Right atrium auricular region (tissue), 2 donors: ENCODE measurements at places on chromosomes 12 and 14. TPM values are rescaled to one million over a fixed set of nuclear protein-coding genes. Genes with fewer than 3 reads are reported as not detected.

AQP5 gene
- 2.1 TPM for total RNA-seq

DNA sequence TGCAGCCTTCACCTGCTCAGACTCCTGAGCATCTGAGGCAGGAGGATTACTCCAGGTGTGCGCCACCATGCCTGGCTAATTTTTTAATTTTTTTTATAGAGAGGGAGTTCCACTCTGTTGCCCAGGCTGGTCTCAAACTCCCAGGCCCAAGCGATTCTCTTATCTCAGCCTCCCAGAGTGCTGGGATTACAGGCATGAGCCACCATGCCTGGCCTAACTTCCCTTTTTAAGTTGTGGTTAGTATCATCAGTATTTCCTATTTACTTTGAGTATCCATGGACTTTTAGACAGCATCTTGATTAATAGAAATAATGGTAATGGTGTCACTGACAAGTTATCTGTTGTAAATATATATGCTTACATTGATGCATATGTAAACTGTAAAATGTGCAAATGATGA, 116.9 kb downstream of the FGD4 start:
- no peaks in the 10 kb centered on the region for H3K36me3 ChIP-seq
- no peak for DNase-seq
- H3K4me3 ChIP-seq: no peak overlapping the region
- H3K4me1 ChIP-seq: peaks cover 13% of the 10 kb centered on the region
- no peaks in the 10 kb centered on the region for H3K27me3 ChIP-seq

DNA sequence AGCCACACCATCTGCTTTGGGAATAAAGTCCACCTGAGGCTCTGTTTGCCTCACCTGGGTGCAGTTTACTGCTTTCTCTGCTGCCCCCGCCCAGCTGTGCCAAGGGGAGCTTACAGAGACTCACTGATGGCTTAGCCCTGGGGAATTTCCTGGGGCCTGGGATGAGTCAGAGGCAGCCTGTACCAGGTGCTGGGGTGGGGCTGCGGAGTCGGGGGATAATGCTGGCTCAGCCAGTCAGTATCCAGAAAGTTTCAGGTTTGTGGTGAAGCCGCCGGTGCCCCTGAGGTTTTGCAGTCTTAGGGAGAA, 22.3 kb downstream of the PLEKHG3 start:
- H3K27ac ChIP-seq: peak overlapping the region; percentile 15
- peaks cover 36% of the 10 kb centered on the region for H3K36me3 ChIP-seq
- no peak for DNase-seq
- H3K27me3 ChIP-seq: no peaks in the 10 kb centered on the region
- H3K4me3 ChIP-seq: no peak overlapping the region

DNA sequence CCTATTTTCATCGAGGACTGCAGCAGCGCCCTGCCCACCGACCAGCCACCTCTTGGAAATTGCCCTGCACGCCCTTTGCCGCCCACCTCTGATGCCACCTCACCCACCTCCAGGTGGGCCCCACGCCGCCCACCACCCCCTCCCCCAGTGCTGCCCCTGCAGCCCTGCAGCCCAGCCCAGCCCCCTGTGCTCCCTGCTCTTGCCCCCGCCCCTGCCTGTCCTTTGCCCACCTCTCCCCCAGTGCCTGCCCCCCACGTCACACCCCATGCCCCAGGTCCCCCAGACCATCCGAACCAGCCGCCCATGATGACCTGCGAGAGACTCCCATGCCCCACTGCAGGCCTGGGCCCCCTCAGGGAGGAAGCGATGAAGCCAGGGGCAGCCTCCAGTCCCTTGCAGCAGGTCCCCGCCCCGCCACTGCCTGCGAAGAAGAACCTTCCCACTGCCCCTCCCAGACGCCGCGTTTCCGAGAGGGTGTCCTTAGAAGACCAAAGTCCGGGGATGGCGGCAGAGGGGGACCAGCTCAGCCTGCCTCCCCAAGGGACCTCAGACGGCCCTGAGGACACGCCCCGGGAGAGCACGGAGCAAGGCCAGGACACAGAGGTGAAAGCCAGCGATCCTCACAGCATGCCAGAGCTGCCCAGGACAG, 96.5 kb downstream of the LGMN start:
- no peaks in the 10 kb centered on the region for H3K27me3 ChIP-seq
- peak overlapping the region; percentile 3 for H3K4me3 ChIP-seq
- DNase-seq: no peak
- peaks cover 3% of the 10 kb centered on the region for H3K4me1 ChIP-seq
- H3K36me3 ChIP-seq: peaks cover 14% of the 10 kb centered on the region

- H3K27ac ChIP-seq: no peak overlapping the region
- H3K36me3 ChIP-seq: no peaks in the 10 kb centered on the region
- no peaks in the 10 kb centered on the region for H3K4me1 ChIP-seq
- H3K4me3 ChIP-seq: no peak overlapping the region
- H3K27me3 ChIP-seq: no peaks in the 10 kb centered on the region
Measured at GRCh38 chr14:37241198-37241597, 43.5 kb downstream of the MIPOL1 start.

- no peaks in the 10 kb centered on the region for H3K36me3 ChIP-seq
- no peak overlapping the region for H3K4me3 ChIP-seq
- no peaks in the 10 kb centered on the region for H3K27me3 ChIP-seq
- no peak for DNase-seq
Measured at GRCh38 chr12:64255249-64255648, 33.2 kb upstream of the KICS2 start.

DNA sequence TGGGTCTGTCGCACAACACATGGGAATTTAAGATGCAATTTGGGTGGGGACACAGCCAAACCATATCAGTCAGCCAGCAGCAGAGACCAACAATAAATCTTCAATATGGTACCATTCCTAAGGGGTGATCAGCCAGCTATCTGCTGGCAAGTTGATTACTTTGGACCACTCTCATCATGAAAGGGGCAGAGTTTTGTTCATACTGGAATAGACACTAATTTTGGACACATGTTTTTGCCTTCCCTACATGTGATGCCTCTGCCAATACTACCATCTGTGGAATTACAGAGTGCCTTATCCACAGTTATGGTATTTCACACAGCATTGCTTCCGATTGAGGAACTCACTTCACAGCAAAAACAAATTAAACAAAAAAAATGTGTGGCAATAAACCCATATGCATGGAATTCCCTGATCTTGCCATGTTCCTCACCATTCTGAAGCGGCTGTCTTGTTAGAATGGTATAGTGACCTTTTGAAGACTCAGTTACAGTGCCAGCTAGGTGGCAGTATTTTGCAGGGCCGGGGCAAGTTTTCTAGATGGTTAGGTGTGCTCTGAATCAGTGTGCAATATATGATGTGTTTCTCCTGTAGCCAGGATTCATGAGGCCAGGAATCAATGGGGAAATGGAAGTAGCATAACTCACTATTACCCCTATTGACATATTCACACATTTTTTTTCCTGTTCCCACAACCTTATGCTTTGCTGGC, 179.0 kb upstream of the IGF1 start:
- H3K27ac ChIP-seq: no peak overlapping the region
- DNase-seq: no peak
- no peaks in the 10 kb centered on the region for H3K27me3 ChIP-seq
- H3K36me3 ChIP-seq: no peaks in the 10 kb centered on the region

GUCY2C gene
- not detected for total RNA-seq

GRCh38 chr12:65754744-65755595, 69.3 kb upstream of the HMGA2 start:
- H3K27ac ChIP-seq: no peak overlapping the region
- DNase-seq: no peak
- H3K27me3 ChIP-seq: no peaks in the 10 kb centered on the region
- no peaks in the 10 kb centered on the region for H3K36me3 ChIP-seq
- H3K4me3 ChIP-seq: no peak overlapping the region

ASB2 gene
- total RNA-seq: 187 TPM

RAD51AP1 gene
- total RNA-seq: 1.3 TPM

DNA sequence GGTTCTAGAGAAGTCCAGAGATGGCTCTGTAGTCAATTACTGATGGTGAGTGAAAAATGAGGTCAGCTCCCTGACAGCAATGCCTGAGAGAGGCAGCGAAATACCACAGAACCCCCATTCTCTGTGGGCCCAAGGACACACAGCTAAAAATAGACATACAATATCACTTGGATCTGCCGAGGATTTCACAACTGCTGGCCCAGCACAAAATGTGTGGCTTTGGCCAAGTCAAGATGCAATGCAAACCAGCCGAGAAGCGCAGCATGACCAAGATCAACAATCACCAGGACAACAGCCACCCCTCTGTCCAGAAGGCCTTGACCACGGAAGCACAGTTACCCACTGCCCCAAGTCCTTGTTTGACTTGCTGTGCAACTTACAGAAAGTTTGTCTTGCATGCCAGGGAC, 52.2 kb downstream of the CKAP4 start:
- peak; percentile 79 for DNase-seq
- no peaks in the 10 kb centered on the region for H3K36me3 ChIP-seq
- no peak overlapping the region for H3K27ac ChIP-seq
- H3K4me1 ChIP-seq: no peaks in the 10 kb centered on the region
- H3K27me3 ChIP-seq: no peaks in the 10 kb centered on the region
- H3K4me3 ChIP-seq: no peak overlapping the region

ZBTB25 gene
- total RNA-seq: 5.0 TPM

DNA sequence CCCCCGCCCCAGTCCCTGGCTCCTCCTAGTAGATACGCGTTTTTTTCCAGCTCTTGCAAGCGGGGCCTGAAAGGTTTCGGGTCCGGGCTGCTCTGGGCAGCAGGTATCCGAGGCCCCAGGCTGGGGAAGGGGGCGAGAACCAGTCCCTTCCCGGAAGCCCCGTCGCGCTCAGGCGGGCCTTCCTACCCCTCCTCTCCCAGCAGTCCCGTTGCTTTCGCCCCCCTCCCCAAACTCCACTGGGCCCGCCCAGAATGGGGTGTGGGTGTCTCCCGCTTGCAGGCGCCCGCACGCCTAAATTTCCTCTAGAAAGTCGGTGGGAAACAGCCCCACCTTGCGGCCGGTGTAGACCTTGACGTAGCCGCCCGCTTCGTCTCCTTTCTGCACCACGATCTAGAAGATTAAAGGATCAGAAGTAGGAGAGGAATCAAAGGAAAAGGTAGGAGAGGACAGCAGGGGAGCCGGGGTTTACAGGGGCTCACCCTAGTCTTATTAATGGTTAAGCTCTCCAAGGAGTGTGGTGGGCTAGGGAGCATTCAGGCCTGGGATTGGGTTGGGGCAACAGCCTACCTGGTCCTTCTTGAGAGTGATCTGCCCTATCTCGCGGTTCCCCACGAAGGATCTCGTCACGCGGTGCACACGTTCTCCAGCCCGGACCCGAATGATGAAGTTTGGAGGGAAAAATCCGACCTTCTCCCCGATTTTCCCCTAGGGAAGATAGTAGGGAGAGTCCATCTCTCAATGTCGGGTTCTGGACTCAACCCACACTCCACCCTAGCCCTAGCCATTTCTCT, 7.3 kb downstream of the STAC3 start:
- peaks cover 53% of the 10 kb centered on the region for H3K4me1 ChIP-seq
- DNase-seq: peak; percentile 83
- H3K27ac ChIP-seq: no peak overlapping the region
- H3K36me3 ChIP-seq: no peaks in the 10 kb centered on the region
- peaks cover 20% of the 10 kb centered on the region for H3K27me3 ChIP-seq

DNA sequence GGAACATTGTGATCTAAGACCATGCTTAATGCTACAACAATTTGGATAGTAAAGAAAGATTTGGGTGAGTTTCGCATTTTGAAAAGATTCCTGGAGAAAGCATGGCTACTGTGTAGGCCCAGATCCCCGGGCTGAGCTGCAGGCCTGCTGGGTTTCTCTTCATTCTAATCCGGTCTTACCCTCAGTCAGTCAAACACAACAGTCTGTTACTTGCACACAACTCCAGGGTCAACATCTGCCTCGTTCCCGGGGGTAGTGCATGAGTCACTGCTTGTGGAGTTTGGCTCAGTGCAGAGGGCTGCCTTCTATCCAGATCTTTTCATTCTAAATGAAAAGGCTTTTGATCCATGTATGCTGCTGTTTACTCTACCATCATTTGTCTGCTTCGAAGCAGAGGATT, 60.4 kb upstream of the SEL1L start:
- no peaks in the 10 kb centered on the region for H3K36me3 ChIP-seq
- no peaks in the 10 kb centered on the region for H3K27me3 ChIP-seq
- no peak overlapping the region for H3K4me3 ChIP-seq

DNA sequence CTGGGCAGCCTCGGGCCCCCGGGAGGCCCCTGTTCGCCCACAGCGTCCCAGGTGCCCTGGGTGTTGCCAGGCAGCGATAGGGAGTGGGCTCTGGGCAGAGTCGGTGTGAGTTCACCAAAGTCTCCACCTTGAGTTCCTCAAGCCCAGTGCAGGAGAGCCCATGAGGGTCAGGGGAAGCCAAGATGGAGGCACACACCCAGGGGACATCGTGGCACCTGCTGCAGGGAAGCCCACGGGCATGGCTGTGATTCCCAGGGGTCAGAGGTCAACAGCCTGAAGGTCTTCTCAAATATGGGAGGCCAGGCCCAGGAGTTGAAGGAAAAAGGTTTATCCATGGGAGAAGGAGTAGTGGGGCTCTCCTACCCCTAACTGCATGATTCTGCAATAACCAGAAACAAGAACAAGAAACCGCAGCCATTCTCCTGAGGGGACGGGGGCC, 148.8 kb downstream of the ADGRD1 start:
- H3K36me3 ChIP-seq: peaks cover 28% of the 10 kb centered on the region
- no peak overlapping the region for H3K27ac ChIP-seq
- no peak overlapping the region for H3K4me3 ChIP-seq
- H3K27me3 ChIP-seq: no peaks in the 10 kb centered on the region

- H3K27ac ChIP-seq: no peak overlapping the region
- H3K36me3 ChIP-seq: no peaks in the 10 kb centered on the region
- no peaks in the 10 kb centered on the region for H3K27me3 ChIP-seq
- H3K4me3 ChIP-seq: no peak overlapping the region
Measured at GRCh38 chr12:25852792-25853191, 105.7 kb upstream of the RASSF8 start.

DNA sequence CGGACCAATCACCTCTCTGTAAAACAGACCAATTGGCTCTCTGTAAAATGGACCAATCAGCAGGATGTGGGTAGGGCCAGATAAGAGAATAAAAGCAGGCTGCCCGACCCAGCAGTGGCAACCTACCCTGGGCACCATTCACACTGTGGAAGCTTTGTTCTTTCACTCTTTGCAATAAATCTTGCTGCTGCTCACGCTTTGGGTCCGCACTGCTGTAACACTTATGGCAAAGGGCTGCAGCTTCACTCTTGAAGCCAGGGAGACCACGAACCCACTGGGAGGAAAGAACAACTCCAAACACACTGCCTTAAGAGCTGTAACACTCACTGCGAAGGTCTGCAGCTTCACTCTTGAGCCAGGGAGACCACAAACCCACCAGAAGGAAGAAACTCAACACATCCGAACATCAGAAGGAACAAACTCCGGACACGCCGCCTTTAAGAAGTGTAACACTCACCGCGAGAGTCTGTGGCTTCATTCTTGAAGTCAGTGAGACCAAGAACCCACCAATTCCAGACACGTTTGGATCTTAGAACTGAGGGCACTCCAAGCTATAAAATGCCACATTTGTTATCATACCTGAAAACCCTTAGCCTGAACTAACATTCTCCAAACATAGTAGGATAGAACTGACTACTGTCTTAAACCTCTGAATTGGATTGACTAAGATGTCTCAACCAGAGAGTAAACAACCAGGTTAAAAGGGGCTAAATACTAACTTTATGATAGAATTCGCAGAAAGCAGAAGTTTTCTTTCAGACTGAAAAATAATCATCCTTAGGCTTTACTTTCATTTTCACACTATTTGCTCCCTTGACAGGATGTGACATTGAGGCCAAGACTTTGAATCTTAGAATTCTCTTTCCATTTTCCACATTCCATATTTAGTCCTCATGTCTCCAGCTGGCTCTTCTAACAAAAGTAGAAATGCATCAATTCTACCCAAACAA, 33.6 kb downstream of the CDKL1 start:
- H3K4me3 ChIP-seq: no peak overlapping the region
- no peak for DNase-seq
- H3K4me1 ChIP-seq: no peaks in the 10 kb centered on the region
- peak overlapping the region; percentile 44 for H3K27ac ChIP-seq
- H3K27me3 ChIP-seq: no peaks in the 10 kb centered on the region

GRCh38 chr12:70251226-70251625, 8.0 kb downstream of the CNOT2 start:
- no peak overlapping the region for H3K27ac ChIP-seq
- no peaks in the 10 kb centered on the region for H3K4me1 ChIP-seq
- no peaks in the 10 kb centered on the region for H3K27me3 ChIP-seq
- no peak overlapping the region for H3K4me3 ChIP-seq
- H3K36me3 ChIP-seq: no peaks in the 10 kb centered on the region
